Breast epithelium (tissue), 4 donors: ENCODE measurements at places on chromosomes 7 and 10. TPM values are rescaled to one million over a fixed set of nuclear protein-coding genes. Genes with fewer than 3 reads are reported as not detected.

DNA sequence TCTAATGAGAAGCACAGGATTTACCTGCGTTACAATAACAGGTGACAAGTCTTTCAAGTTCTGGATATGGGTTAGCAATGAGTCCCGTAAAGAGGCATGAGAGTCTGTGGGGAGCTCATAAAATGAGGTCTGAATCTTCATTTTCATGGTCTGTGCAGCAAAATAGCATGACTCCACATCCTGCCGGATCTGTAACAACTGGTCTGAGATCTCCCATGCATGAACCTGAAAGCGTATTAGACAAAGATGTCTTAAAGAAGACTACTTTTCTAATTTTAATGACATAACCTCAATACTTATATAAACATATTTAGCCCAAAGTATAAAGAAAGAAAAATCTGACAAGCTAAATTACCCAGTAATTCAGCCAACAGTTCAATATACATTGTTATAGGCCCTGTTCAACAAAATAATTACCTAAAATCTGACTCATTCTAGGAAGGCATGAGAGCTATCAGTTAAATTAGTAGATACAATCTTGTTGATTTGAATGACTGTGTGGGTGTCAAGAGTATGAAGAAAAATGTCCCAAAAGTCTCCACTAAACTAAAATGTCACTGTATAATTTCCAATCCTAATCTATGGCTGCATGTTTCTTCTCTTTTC is 36.9 kb downstream of the TNPO3 start:
- no peak overlapping the region for H3K4me3 ChIP-seq
- no peak for DNase-seq
- peaks cover 13% of the 10 kb centered on the region for H3K36me3 ChIP-seq

- DNase-seq: no peak
- H3K27me3 ChIP-seq: no peaks in the 10 kb centered on the region
- H3K36me3 ChIP-seq: no peaks in the 10 kb centered on the region
- H3K4me1 ChIP-seq: no peaks in the 10 kb centered on the region
- no peak overlapping the region for H3K27ac ChIP-seq
Observed at GRCh38 chr7:135392701-135393100, 117.2 kb downstream of the CNOT4 start.

NKX6-2 gene
- not detected for total RNA-seq

- H3K27me3 ChIP-seq: no peaks in the 10 kb centered on the region
- no peak overlapping the region for H3K4me3 ChIP-seq
- no peak for DNase-seq
- no peak overlapping the region for H3K27ac ChIP-seq
- no peaks in the 10 kb centered on the region for H3K4me1 ChIP-seq
- no peaks in the 10 kb centered on the region for H3K36me3 ChIP-seq
Observed at GRCh38 chr7:38685851-38686250, 54.7 kb upstream of the AMPH start.

DENND2A gene
- 6.9 TPM for total RNA-seq

INA gene
- not detected for total RNA-seq

DNA sequence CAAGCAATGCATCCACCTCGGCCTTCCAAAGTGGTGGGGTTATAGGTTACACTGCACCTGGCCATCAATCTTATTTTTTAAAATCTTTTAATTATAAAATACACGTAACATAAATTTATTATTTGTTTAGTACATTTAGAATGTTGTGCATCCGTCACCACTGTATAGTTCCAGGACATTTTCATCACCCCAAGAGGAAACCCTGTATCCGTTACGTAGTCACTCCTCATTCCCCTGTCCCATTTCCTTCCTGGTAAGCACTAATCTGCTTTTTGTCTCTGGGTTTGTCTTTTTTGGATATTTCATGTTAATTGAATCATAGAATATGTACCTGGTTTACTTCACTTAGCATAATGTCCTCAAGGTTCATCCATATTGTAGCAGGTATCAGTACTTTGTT is 51.2 kb downstream of the MAPK8 start:
- no peak overlapping the region for H3K27ac ChIP-seq
- no peak for DNase-seq
- no peak overlapping the region for H3K4me3 ChIP-seq
